ENCODE measurements at places on chromosomes 5 and 9.

DNA sequence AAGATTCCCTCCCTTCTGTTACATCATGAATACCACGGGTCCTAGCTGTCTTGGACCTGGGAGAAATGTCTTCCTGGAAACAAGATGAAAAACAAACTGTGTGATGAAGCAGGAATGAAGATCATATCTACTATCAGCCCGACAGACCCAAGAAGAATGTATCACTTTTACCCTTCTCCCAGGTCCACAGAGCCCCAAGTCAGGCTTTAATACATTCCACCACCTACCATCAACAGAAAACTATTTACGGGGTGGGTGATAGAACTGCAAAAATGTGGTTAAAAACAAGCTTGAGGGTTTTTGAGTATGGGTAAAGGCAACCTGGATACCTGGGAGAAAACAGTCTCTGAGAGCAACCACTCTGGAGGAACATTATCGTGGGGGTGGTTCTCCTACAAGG, 327.0 kb downstream of the TRIM32 start:
- DNase-seq, result no peak

DNA sequence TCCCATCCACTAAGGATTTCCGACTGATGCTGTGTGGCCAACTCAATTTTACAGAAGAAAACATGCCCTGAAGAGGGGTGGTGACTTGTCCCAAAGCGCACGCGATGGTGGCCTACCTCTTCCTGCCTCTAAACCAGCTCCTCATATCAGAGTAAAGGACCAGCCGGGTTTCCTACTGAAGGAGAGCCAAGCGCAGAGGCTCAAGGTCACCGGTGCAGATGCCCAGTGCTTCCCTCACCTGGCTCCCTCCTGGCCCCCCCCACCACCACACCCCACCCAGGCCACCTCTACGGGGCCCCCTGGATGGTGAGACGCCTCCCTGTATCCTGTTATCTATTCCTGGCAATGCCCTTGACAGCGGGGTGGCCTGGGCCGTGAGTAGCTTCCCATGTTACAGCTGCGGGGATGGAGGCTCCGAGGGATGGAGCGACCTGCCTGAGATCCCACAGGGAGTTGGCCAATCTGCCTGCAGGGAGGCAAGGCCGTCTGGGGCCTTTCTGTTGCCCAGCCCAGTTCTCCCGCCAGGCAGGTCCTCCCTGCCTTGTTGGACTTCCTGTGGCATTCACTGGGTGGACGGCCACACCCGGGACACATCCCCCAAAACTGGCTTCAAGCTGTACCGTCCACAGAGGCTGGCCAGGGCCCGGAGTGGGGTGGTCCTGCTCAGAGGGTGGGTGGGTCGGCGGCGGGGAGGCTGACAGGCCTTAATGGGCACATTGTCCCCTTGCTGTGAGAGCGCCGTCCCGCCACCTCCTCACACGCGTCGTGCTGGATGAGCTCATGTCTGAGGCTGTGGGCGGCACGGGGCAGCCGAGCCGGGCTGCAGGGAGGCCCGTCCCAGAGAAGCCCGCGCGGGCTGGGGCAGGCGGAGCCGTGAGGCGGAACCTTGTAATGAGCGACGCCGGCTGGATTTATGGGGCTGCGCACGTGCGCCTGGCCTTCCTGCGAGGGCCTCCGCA, 72.5 kb downstream of the MACROH2A1 start:
- DNase-seq, result no peak

DNA sequence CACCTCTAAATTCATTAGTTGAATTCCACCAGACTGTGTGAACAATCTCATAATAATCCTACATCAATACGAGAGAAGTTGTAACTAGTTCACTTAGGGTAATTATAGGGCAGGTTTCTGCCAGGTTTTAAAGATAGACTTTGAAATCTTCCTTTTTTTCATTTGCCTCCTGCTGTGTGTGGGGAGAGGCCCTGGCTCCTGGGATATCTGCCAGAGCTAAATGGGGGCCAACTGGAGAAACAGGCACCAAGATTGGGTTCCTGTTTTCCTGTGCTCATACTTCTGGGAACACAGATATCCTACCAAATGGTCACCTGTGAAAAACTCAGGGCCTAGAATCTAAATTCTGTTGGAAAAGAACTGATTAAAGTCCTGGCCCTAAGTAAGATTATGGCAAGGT, 42.3 kb downstream of the SH3RF2 start:
- peak; percentile 75 for DNase-seq

- DNase-seq, result no peak
Observed at GRCh38 chr5:52657247-52657645, 130.5 kb upstream of the ITGA1 start.

GRCh38 chr9:104850786-104851545, 77.0 kb downstream of the ABCA1 start:
- DNase-seq, result no peak

DNA sequence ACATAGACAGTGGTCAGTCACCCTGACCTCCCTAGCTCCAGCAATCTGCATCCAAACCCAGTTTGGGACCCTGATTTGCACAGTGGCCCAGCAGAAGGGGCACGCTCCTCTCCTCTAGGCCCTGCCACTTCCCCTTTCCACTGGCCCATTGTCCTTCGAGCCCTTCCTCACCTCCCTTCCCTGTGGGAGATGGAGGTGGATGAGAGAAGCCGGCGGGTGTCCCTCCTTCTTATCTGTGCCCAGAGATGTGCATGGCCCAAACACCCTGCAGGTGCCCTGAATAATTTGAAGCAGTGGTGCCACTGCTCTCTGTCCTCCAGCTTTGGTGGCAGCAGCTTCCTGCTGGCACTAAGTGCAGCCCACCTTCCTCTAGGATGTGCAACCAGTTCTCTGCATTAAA, 140.0 kb downstream of the BARX1 start:
- DNase-seq, result no peak

- DNase-seq, result no peak
Observed at GRCh38 chr5:170154297-170154696, 48.6 kb downstream of the FOXI1 start.

- no peak for DNase-seq
Observed at GRCh38 chr9:5873439-5873838, 17.2 kb upstream of the MLANA start.

- DNase-seq, result no peak
Observed at GRCh38 chr5:23721336-23721735, 213.9 kb downstream of the PRDM9 start.

GRCh38 chr5:10275460-10275859, 25.4 kb downstream of the CCT5 start:
- no peak for DNase-seq

- no peak for DNase-seq
Observed at GRCh38 chr9:135341612-135342169, 137.9 kb upstream of the PPP1R26 start.

GRCh38 chr5:61578858-61579503, 246.9 kb downstream of the ZSWIM6 start:
- no peak for DNase-seq

DNA sequence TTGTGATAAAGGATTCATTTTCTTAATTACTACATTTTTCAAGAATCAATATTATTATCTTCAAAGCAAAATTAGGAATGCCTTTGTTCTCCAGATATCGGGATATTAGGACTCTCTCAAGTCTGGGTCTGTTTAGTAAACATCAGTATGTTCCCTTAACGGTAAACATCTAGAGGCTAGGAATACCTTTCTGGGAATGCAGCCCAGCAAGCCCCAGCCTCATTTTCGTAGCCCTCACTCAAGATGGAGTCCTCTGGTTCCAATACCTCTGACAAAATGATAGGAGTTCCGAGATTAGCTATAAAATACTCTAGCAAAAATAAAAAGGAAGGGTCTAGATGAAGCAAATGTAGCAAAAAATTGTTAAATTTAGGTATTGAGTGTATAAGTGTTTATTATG, 84.5 kb downstream of the TEX10 start:
- no peak for DNase-seq

DNA sequence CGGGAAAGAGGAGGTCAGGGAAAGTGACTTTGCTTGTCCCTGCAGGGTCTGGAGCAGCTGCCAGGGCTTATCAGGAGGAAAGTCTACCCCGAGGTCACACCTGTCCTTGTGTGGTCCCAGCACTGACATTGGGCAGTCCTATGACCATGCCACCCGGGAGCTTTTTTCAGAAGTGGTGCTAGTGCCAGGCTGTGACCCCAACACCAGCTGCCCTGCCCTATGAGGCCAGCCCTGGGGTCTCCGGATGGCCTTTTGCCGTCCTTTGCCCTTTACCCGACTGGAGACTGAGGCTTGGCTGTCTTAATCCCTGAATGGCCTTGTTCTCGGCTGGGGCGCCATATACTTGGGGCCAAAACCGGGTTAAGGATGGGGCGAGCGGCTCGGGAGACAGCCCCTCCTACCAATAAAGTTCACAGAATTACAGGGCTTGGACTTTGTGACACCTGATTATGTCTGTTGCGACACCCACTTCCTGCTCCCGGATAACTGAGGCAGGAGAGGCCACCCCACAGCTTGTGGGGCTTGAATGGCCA, 22.2 kb upstream of the SLC9A3 start:
- DNase-seq, result peak; percentile 76

DNA sequence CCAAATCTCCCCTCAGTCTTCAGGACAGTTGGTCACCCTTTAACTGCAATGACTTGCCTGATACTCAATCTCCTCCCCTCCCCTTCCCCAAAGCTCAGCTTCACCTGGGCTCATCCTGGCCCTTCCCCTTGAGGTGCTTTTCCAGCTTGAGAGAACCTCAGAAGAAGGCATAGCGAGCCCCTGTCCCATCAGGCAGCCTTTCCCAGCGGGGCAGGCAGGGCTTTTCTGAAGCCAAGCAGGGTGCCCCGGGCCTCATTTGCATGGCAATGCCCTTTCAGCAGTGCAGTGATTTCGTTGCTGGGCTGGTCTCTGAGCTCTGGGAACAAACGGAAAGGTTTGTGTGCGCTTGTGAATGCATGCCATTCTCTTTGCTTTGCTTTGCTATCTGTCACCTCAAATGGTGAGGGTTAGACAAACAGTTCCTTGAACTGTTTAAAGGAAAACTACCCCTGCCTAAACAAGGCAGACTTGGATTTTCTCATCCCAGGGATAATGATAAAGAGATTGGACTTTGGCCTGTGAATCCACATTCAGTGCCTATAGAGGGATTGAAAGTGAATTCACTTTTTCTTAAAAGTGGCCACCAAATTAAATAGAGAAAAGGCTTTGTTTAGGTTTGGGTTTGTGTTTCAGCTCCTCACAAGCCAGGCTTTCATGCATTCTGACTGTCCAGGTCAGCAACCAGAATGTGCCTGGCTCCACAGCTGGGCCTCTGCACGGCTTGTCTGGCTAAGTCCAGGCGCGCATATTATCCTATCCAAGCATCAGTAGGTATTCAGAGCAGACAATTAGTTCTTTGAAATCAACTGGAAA, 165.3 kb downstream of the ZNF608 start:
- peak; percentile 30 for DNase-seq

DNA sequence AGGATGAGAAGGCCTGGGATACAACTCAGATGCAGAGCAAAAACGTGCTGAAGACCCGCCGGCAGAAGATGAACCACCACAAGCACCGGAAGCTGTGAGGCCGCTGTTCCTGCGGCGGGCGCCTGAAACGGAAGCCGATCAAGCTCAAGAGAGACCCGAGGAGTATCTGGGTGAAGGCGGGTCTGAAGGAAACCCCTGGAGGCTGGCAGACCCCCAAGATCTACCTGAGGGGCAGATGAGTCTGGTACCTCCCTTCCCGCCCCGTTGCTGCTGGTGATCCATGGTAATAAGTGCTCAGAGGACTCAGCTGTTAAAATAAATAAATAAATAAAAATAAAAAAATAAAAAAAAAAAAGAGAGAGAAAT, 89.3 kb downstream of the BASP1 start:
- no peak for DNase-seq

DNA sequence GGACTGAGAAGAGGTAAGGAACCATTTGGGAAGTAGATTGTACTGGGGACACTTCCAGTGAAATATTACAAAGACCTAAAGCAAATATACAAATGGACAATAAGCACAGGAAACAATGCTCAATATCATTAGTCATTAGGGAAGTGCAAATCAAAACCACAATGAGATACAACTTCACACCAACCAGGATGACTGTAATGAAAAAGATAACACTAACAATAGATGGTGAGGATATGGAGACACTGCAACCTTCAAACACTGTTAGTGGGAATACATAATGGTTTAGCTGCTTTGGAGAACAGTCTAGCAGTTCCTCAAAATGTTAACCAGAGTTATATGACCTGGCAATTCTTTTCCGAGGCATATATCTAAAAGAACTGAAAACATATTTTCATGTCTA, 149.7 kb downstream of the TRPM3 start:
- DNase-seq, result no peak

- DNase-seq, result no peak
Observed at GRCh38 chr9:706073-706472, 135.4 kb upstream of the DMRT1 start.

DNA sequence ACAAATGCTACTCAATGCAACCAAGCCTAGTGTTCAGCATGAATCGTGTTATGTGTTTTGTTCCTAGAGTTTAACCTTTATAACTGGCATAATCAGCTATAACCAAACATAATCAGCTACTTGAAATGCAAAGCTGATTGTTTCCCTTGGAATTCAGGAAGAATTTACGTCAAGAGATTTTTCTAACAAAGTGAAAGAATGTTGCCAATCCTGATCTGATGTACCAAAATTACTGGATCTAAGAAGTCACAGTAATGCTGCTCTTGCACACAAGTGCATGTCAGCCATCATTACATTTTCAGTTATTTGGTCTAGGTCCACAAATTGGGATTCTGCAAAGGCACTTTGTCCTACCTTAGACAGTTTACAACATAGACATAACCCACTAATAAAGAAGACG, 662.3 kb upstream of the SEMA6A start:
- DNase-seq, result no peak

- DNase-seq, result no peak
Observed at GRCh38 chr9:38686933-38687332, 33.0 kb downstream of the FAM240B start.

GRCh38 chr9:136328622-136329041, 1.3 kb downstream of the GPSM1 start:
- no peak for DNase-seq

DNA sequence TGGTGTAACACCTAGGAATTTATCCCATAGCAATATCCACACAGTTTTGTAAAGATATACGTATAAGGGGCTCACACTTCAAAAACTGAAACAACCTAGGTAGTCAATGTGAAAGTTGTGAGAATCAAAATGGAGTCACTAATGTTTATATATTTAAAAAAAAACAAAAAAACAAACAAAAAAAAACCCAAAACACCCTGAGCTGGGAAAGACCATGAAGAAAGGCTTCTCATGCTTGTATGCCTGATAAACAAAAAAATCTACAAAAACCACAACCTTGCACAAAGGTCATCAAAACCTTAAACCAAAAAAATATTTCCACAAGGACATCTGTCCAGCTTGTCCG, 35.4 kb downstream of the AFF4 start:
- no peak for DNase-seq

- DNase-seq, result no peak
Observed at GRCh38 chr5:31106278-31106677, 87.2 kb upstream of the CDH6 start.

DNA sequence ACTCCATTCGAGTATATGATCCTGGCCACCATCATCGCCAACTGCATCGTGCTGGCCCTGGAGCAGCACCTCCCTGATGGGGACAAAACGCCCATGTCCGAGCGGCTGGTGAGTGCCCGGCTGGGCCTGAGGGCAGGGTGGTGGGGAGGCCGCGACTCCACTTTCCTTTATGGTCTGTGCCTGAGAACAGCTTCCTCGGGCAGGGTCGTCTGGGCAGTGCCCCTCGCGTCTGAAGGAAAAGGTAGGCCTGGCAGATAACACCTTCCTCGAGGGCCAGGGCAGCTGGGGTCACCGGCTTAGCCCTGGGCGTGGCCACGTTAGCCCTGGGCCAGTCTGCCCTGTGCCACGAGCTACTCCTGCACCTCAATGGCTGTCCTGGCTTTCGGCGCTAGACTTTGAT, 1.5 kb downstream of the CACNA1B start:
- DNase-seq, result no peak

- DNase-seq, result no peak
Observed at GRCh38 chr5:85452322-85453025, 1067.8 kb upstream of the EDIL3 start.

Measured in colonic mucosa (tissue), 4 donors.